ENCODE measurements at places on chromosomes 6 and 20.

DNA sequence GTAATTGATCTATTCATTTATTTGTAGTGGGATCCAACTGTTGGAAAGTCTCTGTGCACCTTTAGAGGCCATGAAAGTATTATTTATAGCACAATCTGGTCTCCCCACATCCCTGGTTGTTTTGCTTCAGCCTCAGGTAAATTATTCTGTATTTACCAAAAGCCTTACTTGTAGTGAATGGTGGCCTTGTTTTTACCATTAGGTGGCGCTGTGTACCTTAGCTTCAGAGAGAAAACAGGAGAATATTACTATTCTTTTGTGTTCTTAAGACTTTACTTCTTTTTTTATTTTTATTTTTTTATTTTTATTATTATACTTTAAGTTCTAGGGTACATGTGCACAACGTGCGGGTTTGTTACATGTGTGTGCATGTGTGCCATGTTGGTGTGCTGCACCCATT is 23.7 kb downstream of the PEX7 start:
- DNase-seq, result peak; percentile 25

- no peak for DNase-seq
Observed at GRCh38 chr20:37845241-37845681, 57.7 kb upstream of the VSTM2L start.

GRCh38 chr6:15876406-15876805 is 213.6 kb upstream of the DTNBP1 start:
- no peak for DNase-seq

DNA sequence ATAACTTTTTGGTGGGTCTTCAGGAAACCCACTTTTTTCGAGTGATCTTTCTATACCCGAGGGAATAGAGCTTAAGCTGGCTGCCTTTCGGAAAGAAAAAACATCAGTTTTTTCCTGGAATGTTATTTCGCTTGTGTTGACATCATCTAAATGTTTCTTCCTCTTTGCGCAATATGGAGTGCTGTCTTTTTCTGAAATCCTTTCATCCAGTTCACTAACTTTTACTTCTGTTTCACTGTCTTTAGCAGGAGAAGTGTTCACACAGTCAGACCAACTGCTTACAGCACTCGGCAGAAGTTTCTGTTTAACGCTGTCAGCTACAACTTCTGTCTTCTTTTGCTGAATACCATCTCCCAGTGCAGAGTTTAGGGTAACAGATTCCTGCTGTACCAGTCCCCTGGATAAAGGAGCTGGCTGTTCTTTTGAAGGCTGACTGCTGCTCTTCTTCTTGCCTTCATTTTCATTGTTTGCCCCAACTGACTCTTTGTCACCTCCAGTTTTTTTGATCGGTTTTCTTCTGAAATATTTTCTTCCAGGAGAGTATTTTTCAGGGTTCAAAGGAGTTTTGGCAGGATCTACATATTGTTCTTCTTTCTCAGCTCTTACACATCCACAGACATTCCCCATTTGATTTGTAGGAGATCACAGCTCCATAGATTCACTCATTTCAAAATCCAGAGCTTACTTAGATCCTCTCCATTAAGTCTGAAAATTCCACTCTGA is 50.0 kb upstream of the DST start:
- no peak for DNase-seq

DNA sequence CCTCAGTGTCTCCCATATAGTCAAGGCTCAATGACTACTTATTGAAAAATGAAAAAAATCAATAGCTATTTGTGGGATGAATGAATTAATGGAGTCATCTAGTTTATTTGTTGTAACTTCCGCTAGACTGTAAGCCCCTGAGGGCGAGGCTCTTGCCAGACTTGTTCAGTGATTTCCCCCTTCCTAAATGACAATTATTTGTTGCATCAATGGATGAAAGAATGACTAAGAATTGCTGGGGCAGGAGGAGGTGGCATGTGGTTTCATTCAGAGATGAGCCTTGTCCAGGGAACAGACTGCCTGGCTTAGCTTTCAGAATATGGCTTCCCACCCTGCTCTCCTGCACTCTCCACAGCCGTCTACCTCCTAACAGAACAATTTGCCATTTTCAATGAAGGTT is 1.1 kb upstream of the PRELID3B start:
- DNase-seq, result no peak

- DNase-seq, result no peak
Observed at GRCh38 chr6:21523652-21524051, 69.9 kb upstream of the SOX4 start.

DNA sequence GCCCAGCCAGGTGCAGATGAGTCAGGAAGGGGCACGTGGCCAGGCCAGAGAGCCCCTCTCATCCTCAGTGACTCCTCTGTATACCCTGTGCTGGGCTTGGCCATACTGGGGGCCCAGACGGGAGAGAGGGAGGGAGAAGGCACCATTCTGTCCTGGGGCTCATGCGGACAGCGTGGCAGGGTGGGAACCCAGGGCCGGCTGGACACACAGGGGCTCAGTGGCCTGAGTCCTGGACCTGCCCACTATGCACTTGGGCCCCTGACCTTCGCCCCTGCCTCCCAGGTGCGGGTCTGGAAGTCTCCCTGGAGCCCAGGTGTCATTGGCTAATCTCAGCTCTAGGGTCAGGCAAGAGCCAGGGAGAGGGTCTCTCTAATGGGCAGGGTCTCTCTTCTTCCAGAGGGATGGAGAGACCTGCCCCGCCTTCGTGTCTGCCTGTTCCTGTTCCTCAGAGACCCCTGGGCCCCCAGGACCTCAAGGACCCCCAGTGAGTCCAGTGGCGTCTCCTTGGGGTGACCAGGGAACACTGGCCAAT is 27.7 kb downstream of the COL20A1 start:
- DNase-seq, result no peak

- DNase-seq, result no peak
Observed at GRCh38 chr6:32936239-32937152, 4.3 kb downstream of the HLA-DMB start.

DNA sequence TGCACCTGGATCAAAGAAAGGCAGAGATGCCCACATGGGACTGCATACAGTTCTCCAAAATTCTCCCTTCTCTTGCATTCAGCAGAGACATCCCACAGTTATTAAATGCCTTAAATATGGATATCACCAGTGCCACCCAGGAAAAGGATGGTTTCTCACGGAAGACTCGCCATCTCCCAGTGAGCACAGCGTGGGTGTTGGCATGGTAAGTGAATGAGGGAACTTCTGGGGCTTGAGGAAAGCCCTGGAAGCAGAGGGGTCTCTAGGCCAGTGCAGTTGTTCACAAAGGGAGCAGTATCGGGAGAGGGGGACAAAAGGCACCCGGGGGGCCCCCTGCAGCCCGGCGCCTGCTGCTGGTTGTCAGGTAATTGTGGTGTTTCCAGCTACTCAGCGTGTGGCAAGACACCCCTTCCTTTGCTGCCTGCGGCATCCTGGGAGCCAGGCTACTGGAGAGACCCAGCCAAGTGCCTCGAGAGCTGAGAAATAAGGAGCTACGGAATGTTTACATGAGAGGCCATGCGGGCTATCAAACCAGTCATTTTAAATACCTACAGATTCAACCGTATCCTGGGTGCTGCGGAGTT is 125.4 kb downstream of the PXDC1 start:
- DNase-seq, result no peak

- DNase-seq, result peak; percentile 6
Observed at GRCh38 chr6:114007516-114007915, 36.6 kb upstream of the HDAC2 start.

DNA sequence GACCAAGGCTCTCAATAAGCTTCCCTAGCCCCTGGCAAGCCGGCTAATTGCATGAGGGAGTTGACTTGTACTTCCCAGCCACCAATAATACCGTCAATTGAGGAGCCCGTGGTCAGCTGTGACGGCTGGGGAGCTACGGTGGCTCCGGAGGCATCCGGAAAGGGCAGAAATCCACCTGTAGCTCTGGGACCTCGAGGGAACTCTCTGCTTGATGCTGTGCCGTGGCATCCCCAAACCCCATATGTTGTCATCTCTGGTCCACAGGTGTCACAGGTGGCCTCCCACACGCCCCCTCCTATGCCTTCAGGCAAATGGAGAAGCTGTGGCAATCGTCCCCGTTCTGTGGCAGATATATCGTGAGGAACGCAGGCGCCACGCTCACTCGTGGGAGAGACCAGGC is 5.5 kb upstream of the KCNQ2 start:
- no peak for DNase-seq

DNA sequence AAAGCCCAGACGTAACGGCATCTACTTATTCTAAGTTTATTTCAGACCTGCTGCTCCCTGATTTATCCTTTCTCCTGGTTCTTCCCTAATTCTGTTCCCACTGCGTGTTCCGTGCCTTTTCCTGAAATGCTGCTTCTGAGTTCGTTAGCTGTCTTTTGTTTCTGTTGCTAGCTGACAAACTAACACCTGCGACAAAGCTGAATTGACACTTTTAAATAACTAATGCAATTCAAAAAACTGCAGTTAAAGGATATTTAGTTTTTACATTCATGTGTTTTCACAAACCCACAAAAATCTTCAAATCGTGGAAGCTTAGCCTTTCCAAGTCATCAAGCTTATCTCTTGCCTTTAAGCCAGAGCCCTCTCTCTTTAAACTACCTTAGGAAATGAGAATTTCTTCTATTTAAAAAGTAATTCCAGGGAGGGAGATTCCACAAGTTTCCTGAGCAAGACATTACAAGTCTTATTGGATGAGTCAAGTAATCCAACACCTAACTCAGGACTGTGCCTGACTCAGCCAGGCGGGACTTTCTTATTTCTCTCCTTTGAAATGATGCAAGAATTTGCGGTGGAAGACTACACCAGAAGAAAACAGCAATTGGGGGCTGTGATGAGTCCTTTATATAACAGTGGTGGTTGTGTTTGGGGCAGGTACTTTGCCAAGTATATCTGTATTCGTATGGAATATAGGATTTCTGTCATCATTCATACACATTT is 6.3 kb downstream of the ADTRP start:
- DNase-seq, result peak; percentile 20

GRCh38 chr6:125793280-125793679 is 2.5 kb downstream of the NCOA7 start:
- DNase-seq, result no peak

- no peak for DNase-seq
Observed at GRCh38 chr20:59028812-59029211, 3.3 kb downstream of the ATP5F1E start.

DNA sequence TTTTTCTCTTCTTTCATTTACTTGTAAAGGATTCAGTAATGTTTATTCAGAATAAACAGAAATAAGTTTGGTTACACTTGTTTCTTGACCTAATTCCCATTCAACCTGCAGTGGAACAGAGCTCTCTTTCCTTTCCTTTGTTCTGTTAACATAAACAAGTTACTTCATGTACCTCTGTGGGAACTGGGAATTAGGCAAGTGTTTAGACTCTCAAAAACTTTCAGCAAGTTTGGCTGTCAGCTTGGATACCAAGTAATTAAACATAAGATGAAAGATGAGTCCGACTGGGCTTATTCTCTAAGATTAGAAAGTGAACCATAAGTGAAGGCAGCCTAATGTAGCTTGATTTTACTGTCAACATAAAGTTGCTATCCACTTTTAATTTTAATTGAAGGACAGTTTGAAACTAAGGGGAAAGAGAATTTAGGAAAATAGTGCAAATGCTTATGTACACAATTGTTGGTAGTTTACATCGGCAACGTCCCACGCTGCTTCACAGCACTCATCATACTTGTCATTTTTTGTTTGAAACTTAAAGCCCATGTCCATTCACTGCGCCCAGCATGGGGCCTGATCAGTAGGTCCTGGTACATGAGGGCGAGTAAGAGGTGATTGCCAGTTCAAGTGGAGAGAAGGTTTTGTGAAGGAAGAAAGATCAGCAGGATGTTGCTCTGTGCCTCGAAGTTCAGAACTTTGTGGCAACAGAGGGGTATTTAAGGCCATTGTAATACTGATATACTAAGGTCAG is 113.0 kb downstream of the PLEKHG1 start:
- DNase-seq, result no peak

- no peak for DNase-seq
Observed at GRCh38 chr20:23753194-23753548, 2.4 kb upstream of the CST1 start.

DNA sequence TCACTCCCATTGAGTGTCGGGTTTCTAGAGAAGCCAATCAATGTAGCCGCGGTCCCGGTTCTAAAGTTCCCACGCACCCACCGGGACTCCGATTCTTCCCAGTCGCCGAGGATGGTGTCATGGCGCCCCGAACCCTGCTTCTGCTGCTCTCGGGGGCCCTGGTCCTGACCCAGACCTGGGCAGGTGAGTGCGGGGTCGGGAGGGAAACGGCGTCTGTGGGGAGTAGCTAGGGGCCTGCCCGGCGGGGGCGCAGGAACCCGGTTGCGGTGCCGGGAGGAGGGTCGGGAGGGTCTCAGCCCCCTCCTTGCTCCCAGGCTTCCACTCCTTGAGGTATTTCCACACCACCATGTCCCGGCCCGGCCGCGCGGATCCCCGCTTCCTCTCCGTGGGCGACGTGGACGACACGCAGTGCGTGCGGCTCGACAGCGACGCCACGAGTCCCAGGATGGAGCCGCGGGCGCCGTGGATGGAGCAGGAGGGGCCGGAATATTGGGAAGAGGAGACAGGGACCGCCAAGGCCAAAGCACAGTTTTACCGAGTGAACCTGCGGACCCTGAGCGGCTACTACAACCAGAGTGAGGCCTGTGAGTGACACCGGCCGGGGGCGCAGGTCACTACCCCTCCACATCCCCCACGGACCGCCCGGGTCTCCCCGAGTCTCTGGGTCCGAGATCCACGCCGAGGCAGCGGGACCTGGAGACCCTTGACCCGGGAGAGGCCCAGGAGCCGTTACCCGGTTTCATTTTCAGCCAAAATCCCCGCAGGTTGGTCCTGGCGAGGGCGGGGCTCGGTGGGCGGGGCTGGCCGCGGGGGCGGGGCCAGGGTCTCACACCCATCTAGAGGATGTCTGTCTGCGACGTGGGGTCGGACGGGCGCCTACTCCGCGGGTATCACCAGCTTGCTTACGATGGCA is 35.2 kb upstream of the HLA-G start:
- DNase-seq, result peak; percentile 67

DNA sequence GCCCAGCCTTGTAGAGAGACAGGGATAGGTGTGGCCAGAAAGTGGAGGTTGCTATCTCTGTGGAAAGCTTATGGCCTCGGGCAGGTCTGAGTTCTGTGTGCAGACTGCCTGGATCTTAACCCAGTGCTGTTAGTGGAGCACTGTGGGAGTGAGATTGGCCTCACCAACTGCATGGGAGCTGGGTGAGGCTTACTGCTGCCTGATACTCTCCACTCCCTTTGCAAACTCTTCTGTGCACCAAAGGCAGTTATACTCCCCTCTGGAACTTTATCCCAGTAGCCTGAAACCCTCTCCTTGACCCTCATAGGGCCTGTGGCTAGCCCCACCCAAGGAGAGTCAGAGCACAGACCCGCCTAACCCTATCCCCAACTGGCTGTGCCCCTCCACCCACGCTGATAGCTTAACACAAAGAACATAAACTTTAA is 41.4 kb upstream of the PKIB start:
- no peak for DNase-seq

DNA sequence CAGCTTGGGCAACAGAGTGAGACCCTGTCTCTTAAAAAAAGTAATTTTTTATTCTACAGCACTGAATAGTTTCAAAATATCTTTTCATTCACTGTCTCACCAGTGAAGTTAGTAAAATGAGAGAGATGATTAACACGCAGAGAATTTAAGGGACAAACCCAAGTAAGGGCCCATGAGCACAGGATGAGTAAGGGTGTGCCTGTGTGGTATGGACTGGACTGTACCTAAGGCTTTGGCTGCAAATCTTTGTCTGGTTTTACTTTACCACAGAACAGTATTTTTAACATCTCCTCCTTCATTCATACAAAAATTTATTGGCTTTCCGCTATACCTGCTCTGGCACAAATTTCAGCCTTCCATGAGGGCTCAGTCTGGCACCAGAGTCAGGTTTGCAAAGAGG is 433.3 kb downstream of the UTRN start:
- no peak for DNase-seq

Data from stimulated activated CD4-positive, alpha-beta T cell treated with anti-CD3 and anti-CD28 coated beads, Interleukin-4, amount 100 ng/mL, for 24 hours (primary cell).